ENCODE measurements at places on chromosomes 1 and 21. TPM values are rescaled to one million over a fixed set of nuclear protein-coding genes. Genes with fewer than 3 reads are reported as not detected.
A peak's percentile ranks its signal among the peaks of the same experiment; 100 is the strongest.

RGS4 gene
- total RNA-seq = 27.9 TPM

DNA sequence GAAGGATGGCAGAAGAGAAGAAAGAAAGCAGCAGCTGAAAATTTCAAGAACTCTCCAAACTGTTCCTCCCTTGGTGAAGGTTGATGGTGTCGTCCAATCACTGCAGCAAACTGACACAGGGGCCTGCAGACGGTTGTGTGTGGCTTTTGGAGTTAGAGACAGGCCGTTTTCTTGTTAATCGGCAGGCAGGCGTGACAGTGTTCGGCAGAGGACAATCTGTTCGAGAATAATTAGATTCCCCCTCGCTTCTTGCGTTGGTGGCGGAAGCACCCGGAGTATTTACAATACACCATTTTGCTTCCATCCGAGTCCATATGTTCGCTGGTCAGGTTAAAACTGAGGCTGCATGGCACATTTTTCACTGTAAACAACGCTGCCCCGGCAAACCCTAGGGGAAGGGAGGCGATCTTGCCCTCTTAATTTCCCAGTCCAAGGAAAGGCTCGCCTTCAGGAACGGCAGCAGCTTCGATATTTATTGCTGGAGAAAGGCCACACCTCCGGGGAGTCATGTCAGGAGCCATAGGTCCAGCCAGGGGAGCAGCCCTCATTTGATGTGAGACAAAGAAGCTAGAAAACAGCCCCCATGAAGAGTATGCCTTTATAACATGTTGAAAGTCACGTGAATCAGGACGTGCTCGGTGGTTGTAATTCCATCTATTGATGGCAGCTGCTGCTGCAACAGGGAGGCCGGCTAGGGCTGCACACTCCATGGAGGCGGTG lies 360.1 kb downstream of the SMYD3 start:
- peaks cover 11% of the 10 kb centered on the region for H3K4me1 ChIP-seq
- DNase-seq = no peak
- H3K4me3 ChIP-seq = no peak overlapping the region
- H3K27me3 ChIP-seq = no peaks in the 10 kb centered on the region
- no peak overlapping the region for H3K27ac ChIP-seq

DNA sequence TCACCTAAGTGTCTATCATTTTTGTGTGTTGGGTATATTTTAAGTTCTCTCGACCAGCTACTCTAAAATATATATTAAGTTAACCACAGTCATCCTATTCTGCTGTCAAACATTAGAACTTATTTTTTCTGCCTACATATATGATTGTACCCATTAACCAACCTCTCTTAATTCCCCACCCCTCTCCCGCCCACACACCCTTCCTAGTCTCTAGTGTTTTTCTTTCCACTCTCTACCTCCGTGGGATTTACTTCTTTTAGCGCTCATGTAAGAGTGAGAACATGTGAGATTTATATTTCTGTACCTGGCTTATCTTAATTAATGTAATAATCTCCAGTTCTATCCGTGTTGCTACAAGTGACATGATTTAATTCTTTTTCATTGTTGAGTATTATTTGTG lies 26.6 kb downstream of the KCNK2 start:
- no peak overlapping the region for H3K4me3 ChIP-seq
- H3K4me1 ChIP-seq = peaks cover 17% of the 10 kb centered on the region
- no peaks in the 10 kb centered on the region for H3K27me3 ChIP-seq
- DNase-seq = no peak
- peaks cover 25% of the 10 kb centered on the region for H3K36me3 ChIP-seq
- no peak overlapping the region for H3K27ac ChIP-seq

DNA sequence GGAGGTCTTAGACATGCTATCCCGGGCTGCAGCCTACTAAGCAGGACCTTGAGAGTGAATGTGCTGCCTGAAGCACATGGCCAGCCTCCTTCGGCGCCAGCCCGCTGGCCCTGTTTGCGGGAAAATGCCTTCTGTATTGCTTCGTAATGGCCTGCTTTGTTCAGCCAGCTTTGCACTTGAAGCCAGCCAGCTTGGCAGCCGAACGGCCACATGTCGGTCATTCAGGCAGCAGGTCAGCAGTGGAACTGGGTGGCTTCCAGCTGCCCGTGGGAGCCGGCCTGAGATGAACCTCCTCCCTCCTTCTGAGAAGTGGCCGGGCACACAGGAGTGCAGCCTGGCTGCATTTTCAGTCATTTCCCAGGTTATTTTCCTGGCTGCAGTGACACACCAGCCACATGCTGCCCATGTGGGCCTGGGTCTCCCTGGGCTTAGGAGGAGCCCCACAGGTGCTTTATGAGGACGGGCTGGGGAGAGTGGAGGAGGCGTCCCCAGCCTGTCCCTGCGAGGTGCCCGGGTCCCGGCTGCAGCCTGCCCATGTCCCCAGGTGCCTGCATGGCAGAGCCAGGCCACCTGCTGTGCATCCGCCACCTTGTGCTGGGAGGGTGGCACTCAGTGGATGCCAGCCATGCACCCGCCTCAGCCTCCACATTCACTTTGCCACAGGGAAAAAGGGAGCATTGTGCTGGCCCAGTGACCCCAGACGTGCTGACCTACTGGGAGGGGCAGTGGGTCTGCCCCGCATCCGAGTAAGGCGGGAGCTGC lies 103.5 kb downstream of the SIK1 start:
- no peak overlapping the region for H3K27ac ChIP-seq
- no peak for DNase-seq
- H3K4me1 ChIP-seq = peaks cover 6% of the 10 kb centered on the region
- H3K36me3 ChIP-seq = no peaks in the 10 kb centered on the region
- no peak overlapping the region for H3K4me3 ChIP-seq

GRCh38 chr1:63122079-63122478 lies 200.3 kb upstream of the FOXD3 start:
- no peak overlapping the region for H3K4me3 ChIP-seq
- no peaks in the 10 kb centered on the region for H3K27me3 ChIP-seq
- no peak overlapping the region for H3K27ac ChIP-seq

DNA sequence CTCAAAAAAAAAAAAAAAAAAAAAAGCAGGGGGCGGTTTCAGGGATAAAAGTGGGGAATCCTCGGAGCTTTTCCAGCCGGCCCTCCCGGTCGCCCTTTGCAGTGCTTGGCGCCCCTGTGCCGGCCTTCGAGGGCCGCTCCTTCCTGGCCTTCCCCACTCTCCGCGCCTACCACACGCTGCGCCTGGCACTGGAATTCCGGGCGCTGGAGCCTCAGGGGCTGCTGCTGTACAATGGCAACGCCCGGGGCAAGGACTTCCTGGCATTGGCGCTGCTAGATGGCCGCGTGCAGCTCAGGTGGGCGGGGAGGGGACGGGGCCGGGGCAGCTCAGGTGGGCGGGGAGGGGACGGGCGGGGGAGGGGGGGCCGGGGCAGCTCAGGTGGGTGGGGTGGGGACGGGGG lies 25.3 kb downstream of the RNF223 start:
- DNase-seq = no peak
- H3K4me1 ChIP-seq = no peaks in the 10 kb centered on the region
- H3K27me3 ChIP-seq = no peaks in the 10 kb centered on the region

CELSR2 gene
- total RNA-seq = 0.32 TPM

GRCh38 chr1:18091660-18092446 lies 15.7 kb upstream of the IGSF21 start:
- no peak overlapping the region for H3K27ac ChIP-seq
- peaks cover 11% of the 10 kb centered on the region for H3K4me1 ChIP-seq

- no peaks in the 10 kb centered on the region for H3K36me3 ChIP-seq
- no peak overlapping the region for H3K27ac ChIP-seq
- H3K4me1 ChIP-seq = peaks cover 18% of the 10 kb centered on the region
- H3K4me3 ChIP-seq = no peak overlapping the region
Observed at GRCh38 chr1:119865627-119866026, 30.7 kb downstream of the ADAM30 start.

DNA sequence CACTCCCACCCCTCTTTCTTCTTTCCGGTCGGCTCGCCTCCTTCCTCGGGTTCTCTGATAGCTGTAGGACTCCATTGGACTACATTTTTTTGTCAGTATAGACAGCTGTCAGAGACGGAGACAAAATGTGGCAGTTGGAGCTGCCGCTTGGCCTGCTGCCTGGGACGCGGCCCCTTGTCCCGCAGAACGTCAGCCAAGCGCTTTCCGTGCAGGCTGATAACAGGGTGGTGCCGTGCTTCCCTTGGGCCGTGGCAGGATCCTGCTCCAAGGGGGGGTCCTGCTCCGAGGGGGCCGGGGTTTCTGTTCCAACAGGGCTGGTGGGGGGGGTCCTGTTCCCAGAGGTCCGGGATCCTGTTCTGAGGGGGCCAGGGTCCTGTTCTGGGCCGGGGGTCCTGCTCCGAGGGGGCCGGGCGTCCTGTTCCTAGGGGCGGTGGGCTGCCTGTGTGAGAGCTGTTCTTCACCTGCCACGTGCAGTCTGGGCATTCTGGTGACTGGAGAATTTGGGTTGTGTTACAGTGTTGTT lies 4.9 kb downstream of the SKI start:
- no peaks in the 10 kb centered on the region for H3K36me3 ChIP-seq
- H3K4me3 ChIP-seq = peak overlapping the region; percentile 90
- H3K27ac ChIP-seq = peak overlapping the region; percentile 96

GRCh38 chr21:31397515-31397926 lies 53.5 kb upstream of the TIAM1 start:
- DNase-seq = no peak
- no peaks in the 10 kb centered on the region for H3K36me3 ChIP-seq
- no peak overlapping the region for H3K4me3 ChIP-seq
- H3K27me3 ChIP-seq = peaks cover 7% of the 10 kb centered on the region
- no peaks in the 10 kb centered on the region for H3K4me1 ChIP-seq

GRCh38 chr1:64378826-64379225 lies 91.1 kb upstream of the CACHD1 start:
- no peak for DNase-seq
- H3K27me3 ChIP-seq = no peaks in the 10 kb centered on the region
- no peaks in the 10 kb centered on the region for H3K4me1 ChIP-seq
- no peak overlapping the region for H3K4me3 ChIP-seq
- no peaks in the 10 kb centered on the region for H3K36me3 ChIP-seq

DNA sequence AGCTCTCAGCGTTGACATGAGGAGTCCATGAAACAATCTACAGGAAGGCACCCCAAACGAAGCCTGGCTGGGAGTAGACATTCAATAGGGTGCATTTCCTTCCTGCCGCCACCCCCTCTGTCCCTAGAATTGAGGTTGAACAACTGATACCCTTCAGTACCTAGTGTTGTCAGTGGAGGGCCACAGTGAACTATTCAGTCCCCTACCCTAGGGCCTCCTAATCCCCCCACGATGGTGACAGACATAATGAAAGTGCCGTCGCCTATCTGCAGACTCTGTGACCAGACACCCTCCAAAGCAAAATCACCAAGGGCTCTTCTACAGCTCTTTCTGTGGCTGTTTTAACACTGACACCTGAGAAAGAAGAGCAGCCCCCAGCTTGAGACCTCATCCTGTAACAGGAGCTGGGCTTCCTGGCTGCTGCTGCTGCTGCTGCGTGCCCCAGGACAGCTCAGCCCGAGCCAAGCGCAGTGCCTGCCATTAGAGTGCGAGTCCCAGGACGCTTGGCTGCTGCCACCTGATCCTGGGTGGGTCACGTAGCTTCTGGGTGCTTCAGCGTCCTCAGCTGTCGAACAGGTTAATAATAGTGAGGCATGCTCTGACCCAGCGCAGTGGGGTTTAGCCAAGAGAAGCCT lies 183.0 kb downstream of the ZBTB18 start:
- no peak for DNase-seq
- H3K36me3 ChIP-seq = no peaks in the 10 kb centered on the region
- no peak overlapping the region for H3K27ac ChIP-seq
- 0 out of 2 replicates have a peak, but pooled peaks cover 10% of the 10 kb centered on the region for H3K4me1 ChIP-seq

C4BPA gene
- not detected for total RNA-seq

DNA sequence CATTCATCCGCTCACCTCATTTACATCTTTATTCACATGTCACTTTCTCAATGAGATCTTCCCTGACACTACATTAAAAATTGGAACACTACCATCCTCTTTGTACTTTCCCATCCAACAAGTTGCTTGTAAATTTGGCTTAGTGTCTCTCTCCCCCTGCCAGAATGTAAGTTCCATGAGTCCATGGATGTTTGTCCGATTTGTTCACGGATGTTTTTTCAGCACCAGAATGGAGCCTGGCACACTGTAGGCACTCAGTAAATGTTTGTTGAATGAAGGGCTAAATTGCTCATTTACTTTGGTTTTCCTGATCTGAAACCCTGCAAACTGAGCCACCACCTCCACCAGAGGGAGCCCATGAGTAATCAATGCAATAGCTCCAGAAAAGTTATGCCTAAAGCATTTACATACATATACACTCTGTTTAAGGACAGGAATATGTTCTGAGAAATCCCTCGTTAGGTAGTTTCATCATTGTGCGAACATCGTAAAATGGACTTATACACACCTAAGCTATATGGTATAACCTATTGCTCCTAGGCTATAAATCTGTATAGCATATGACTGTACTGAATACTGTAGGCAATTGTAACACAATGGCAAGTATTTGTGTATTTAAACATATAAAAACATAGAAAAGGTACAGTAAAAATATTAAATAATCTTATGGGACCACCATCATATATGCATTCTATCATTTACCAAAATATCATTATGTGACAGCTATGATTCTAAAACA lies 2.8 kb upstream of the EYA3 start:
- no peaks in the 10 kb centered on the region for H3K36me3 ChIP-seq
- H3K27me3 ChIP-seq = no peaks in the 10 kb centered on the region
- H3K4me1 ChIP-seq = peaks cover 10% of the 10 kb centered on the region
- no peak overlapping the region for H3K27ac ChIP-seq
- H3K4me3 ChIP-seq = no peak overlapping the region

CHODL gene
- not detected for total RNA-seq

DNA sequence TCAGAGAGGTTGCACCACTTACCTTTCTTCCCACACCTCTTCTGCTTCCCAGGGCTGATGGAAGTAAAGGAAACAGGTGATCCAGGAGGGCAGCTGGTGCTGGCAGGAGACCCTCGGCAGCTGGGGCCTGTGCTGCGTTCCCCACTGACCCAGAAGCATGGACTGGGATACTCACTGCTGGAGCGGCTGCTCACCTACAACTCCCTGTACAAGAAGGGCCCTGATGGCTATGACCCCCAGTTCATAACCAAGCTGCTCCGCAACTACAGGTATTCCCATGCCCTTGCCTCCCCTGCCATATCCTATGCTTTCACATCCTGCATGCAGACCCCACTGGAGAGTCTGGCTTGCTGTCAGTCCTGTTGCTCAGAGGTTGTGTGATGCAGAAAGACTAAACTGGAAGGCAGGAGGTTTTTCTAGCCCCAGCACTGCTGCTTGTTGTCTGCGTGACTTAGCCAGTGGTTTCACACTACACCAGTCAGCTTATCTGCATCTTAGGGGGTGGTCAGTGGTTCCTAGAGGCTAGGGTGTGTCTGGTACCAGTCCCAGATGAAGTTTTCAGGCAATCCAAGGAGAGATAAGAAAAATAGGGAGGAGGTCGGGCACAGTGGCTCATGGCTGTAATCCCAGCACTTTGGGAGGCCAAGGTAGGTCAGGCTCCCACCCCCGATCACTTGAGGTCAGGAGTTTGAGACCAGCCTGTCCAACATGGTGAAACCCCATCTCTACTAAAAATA lies 10.2 kb downstream of the RHOC start:
- H3K27ac ChIP-seq = no peak overlapping the region
- no peaks in the 10 kb centered on the region for H3K27me3 ChIP-seq
- no peak for DNase-seq
